ENCODE measurements at places on chromosomes 3 and 15. TPM values are rescaled to one million over a fixed set of nuclear protein-coding genes. Genes with fewer than 3 reads are reported as not detected.

- no peak for DNase-seq
Observed at GRCh38 chr3:64505419-64505818, 182.4 kb downstream of the ADAMTS9 start.

GRCh38 chr15:24943361-24943760, 11.4 kb upstream of the SNRPN start:
- no peak for DNase-seq

DNA sequence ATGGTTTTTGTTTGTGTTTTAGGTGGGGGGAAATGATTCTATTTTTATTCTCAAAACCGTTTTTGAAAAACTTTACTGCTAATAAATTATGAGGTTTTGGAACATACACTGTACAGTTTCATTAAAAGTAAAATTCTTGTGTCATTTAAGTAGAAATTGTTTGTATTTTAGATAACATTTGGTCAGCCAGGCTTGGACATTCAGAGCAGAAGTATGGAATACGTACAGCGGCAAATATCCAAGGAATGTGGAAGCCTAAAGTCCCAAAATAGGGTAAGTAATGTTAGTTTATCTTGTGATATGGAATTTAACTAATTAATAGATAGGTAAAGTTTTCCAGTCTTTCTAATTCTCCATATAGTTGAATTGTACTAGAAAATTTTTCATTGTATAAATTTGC, 96.6 kb downstream of the SPRED1 start:
- no peak for DNase-seq

- no peak for DNase-seq
Observed at GRCh38 chr15:59457103-59457502, 19.1 kb downstream of the FAM81A start.

DNA sequence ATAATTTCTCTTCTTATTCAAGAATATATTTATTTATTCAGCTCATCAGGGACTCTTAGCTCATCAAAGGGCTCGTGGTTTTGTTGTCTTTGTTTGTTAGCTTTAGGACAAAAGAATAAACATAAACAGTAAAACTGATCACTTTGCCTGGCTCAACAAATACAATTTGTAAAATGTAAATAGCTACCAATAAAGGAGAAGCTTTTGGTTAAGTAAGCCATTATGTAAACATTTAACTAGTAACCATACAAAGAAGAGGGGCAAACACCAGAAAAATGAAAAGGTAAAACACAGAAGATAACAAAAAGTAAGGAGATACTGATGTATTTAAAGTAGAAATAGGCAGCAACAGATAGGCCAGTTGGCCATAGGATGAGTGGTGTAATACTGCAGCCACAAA, 761.7 kb downstream of the ROBO1 start:
- no peak for DNase-seq

Gene FAH
- 235 TPM for total RNA-seq

DNA sequence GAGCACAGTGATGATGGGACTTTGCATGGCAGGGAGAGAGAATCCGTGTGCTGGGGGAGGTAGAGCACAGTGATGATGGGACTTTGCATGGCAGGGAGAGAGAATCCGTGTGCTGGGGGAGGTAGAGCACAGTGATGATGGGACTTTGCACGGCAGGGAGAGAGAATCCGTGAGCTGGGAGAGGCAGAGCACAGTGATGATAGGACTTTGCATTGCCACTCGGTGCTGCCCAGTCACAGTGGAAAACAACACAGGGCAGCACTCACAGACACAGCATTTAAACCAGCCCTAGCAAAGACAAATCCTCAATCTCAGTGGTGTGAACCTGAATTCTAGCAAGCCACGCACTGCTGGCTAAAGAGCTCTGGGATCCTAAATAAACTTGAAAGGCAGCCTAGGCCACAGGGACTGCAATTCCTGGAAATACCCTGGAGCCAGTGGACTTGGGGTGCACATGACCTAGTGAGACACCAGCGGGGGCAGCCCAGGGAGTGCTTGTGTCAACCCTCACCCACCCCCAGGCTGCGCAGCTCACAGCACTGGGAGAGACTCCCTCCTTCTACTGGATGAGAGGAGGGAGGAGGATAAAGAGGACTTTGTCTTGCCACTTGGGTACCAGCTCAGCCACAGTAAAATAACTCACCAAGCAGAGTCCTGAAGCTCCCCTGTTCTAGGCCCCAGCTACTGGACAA, 23.4 kb upstream of the TNK2 start:
- DNase-seq: no peak

DNA sequence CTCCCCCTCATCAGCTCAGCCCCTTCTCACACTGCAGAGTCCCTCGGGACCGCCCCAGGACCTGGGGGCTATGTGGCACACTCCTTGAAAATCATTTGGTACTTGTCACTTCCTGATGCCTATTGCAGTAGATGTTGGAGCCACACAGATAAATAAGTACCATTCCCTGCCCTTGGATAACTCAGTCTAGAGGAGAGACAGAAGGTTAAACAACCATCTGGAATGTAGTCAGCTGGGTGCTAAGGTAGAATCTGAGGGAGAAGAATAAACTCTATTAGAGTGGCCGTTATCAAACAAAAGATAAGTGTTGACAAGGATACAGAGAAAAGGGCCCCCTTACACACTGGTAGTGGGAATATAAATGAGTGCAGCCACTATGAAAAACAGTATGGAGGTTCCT, 112.3 kb upstream of the NR2E3 start:
- no peak for DNase-seq

DNA sequence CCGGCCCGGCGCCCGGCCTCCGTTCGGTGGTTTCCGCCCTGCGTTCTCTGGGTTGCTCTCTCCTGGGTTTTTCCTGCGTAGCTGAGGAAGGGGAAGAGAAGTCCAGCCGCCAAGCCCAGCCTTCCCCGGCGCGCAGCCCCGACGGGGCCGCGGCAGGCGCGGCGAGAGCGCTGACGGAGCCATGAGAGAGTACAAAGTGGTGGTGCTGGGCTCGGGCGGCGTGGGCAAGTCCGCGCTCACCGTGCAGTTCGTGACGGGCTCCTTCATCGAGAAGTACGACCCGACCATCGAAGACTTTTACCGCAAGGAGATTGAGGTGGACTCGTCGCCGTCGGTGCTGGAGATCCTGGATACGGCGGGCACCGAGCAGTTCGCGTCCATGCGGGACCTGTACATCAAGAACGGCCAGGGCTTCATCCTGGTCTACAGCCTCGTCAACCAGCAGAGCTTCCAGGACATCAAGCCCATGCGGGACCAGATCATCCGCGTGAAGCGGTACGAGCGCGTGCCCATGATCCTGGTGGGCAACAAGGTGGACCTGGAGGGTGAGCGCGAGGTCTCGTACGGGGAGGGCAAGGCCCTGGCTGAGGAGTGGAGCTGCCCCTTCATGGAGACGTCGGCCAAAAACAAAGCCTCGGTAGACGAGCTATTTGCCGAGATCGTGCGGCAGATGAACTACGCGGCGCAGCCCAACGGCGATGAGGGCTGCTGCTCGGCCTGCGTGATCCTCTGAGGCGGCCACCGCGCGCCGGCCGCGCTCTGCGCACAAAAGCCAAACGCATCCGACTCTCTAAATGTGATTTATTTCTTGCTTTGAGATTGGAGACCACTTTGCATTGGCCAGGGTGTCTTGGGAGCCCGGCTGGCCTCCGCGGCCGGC, 727 bp downstream of the RAP2B start:
- DNase-seq: peak; percentile 53

- DNase-seq: no peak
Observed at GRCh38 chr15:53829923-53830459, 70.5 kb upstream of the WDR72 start.

GRCh38 chr15:87716422-87716821, 540.1 kb downstream of the NTRK3 start:
- DNase-seq: no peak

Gene CCR8
- total RNA-seq: not detected

DNA sequence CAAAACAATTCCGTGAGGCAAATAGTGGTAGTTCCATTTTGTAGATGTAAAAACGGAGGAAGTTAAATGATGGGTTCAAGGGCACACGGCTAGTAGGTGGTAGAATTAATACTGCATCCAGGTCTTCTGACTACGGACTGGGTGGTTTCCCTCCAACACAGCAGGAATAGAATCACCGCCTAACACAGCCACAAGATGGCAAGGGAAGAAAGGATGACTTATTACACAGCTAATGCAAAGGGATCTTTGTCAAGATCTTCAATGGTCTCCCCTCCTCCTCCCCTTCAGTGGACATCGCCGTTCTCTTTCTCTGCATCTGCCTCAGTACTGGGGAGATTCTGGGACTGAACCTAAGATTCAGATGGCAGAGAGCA, 524 bp upstream of the TOPBP1 start:
- DNase-seq: peak; percentile 64

Gene BMF
- total RNA-seq: 33.9 TPM

- DNase-seq: no peak
Observed at GRCh38 chr3:53242642-53243041, 13.2 kb downstream of the TKT start.

Gene STRA6
- 13.6 TPM for total RNA-seq

Gene ROPN1B
- not detected for total RNA-seq

DNA sequence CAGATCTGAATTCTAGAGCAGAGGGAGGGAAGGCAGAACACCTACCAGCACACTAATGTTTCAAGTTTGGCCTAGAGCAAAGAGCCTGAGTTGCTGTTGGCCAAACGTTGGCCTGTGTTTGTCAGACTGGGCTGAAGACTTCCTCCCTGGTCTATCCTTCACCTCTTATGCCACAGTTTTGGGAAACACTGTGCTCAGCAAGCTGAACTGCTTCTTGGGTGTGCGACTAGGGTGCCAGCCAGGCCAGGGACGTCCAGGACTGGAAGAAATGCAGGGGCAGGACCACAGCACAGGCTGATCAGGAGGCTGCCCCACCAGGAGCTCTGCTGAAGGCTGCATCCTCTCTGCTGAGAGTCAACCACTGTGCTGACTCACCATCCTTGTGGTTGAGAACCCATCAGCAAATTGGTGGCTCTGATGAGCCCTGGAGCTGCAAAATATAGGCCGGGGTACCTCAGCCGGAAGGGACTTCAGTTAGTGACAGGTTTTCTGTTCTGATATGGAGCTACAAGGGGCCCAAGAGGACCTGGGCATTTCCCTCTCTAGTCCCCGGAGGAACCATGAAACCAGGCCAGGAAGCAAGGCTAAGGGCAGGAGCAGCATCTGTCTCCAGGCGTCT, 131.6 kb upstream of the RASGRP1 start:
- no peak for DNase-seq

Gene C3orf22
- total RNA-seq: not detected

GRCh38 chr3:150760431-150761200, 2.4 kb downstream of the SIAH2 start:
- no peak for DNase-seq

- DNase-seq: no peak
Observed at GRCh38 chr3:10907262-10907661, 85.3 kb upstream of the SLC6A1 start.

Gene VGLL3
- 22.2 TPM for total RNA-seq

GRCh38 chr3:155356594-155357370, 63.3 kb upstream of the STRIT1 start:
- DNase-seq: no peak

Gene GRAMD2A
- total RNA-seq: 4.4 TPM

DNA sequence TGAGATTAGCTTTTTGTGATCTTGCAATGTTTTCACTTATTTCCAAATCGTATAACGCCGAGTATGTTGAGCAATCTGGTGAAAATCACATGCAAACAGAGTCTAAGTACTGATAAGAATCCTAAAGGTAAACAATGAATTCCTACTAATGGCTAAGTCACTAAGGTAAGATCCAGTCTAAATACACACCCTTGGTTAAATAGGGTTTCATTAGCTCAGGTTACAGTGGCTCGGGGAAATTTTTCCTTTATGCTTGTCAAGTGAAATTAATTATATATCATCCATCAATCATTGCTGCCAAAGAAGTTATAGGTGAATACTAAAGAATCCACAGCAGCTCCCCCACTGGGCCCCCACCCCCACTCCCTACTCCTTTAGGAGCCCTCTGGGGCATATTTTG, 139.3 kb downstream of the SOX2 start:
- peak; percentile 36 for DNase-seq

GRCh38 chr3:49727924-49728361, 4.2 kb upstream of the GMPPB start:
- DNase-seq: no peak

DNA sequence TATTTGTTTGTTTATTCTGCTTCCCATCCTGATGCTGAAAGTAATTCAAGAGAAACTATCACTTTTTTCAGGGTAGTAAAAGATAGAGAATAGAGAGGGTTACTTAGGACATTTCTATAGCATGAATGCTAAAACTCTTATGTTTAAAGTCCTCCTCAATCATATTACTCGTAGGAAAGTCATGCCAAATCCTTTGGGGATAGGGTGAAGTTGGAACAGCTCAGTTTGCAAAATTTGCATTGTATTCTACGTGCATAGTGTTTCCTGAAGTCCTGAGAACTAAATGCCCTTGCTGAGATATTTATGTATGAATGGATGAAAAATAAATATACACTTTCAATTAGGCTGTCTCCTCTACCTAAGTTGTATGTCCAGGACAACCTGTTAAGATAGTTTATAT, 14.6 kb downstream of the PLSCR5 start:
- DNase-seq: no peak

GRCh38 chr3:127041933-127042332, 59.0 kb downstream of the PLXNA1 start:
- no peak for DNase-seq

- DNase-seq: no peak
Observed at GRCh38 chr3:142931222-142931621, 32.3 kb downstream of the PAQR9 start.

Gene TRPM1
- not detected for total RNA-seq

Gene LTK
- total RNA-seq: 0.83 TPM

GRCh38 chr15:65331811-65332210, 27.3 kb downstream of the RNU5B-1 start:
- no peak for DNase-seq

- DNase-seq: no peak
Observed at GRCh38 chr3:14298442-14298841, 104.0 kb upstream of the SLC6A6 start.

GRCh38 chr15:65290228-65290627, 3.5 kb upstream of the PARP16 start:
- DNase-seq: no peak

Gene TMEM42
- 14.7 TPM for total RNA-seq

DNA sequence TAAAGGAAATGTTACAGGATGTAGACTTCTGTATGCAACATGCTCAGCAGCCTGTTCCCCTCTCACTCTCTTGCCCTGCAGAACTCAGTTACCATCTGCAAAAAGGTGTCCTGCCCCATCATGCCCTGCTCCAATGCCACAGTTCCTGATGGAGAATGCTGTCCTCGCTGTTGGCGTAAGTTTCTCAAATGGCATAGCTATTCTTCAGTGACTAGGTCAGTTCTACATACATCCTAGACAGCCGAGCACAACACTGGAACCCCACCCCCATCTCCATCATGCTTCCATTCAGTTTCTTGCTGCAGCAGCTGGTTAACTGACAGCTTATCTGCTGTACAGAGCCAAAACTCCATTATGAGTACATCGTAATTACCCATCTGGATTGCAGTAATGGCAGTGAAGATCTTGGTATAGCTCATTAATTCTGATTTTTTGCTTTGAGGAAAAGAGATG, 4.5 kb downstream of the THBS1 start:
- DNase-seq: no peak

DNA sequence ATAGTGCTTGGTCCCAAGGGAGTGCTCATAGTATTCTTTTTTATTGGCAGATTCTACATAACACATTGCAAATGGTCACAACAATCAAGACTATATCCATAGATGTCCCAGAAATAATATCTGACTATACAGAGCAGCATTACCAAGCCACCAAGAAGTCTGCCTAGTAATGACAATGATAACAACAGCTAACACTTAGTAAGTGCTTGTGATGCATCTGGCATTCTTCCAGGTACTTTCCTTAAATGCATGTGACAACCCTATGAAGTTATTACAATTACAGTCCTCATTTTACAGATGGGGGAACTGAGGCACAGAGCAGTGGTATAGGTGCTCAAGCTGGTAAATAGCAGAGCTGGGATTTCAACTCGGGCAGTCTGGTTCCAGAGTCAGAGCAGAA, 49.6 kb upstream of the ICE2 start:
- no peak for DNase-seq

Gene NDUFAF3
- 58.7 TPM for total RNA-seq
